Lower leg skin (tissue), 4 donors: ENCODE measurements at places on chromosomes 2 and 18. TPM values are rescaled to one million over a fixed set of nuclear protein-coding genes. Genes with fewer than 3 reads are reported as not detected.
A peak's percentile ranks its signal among the peaks of the same experiment; 100 is the strongest.

Gene CROCC2
- total RNA-seq, result 0.10 TPM

Gene CHST9
- 0.20 TPM for total RNA-seq

GRCh38 chr18:42305869-42306593, 351.0 kb downstream of the PIK3C3 start:
- no peak for DNase-seq

GRCh38 chr2:202604699-202605098, 30.1 kb upstream of the FAM117B start:
- no peak for DNase-seq

- DNase-seq, result no peak
Measured at GRCh38 chr2:30110773-30111172, 36.0 kb upstream of the YPEL5 start.

GRCh38 chr2:239940861-239941570, 84.1 kb downstream of the NDUFA10 start:
- no peak for DNase-seq

- DNase-seq, result peak; percentile 39
Measured at GRCh38 chr2:106030287-106031268, 163.5 kb downstream of the UXS1 start.
